ENCODE measurements at places on chromosomes 11 and 22.

- DNase-seq = no peak
Measured at GRCh38 chr22:35399114-35399677, 744 bp upstream of the MCM5 start.

DNA sequence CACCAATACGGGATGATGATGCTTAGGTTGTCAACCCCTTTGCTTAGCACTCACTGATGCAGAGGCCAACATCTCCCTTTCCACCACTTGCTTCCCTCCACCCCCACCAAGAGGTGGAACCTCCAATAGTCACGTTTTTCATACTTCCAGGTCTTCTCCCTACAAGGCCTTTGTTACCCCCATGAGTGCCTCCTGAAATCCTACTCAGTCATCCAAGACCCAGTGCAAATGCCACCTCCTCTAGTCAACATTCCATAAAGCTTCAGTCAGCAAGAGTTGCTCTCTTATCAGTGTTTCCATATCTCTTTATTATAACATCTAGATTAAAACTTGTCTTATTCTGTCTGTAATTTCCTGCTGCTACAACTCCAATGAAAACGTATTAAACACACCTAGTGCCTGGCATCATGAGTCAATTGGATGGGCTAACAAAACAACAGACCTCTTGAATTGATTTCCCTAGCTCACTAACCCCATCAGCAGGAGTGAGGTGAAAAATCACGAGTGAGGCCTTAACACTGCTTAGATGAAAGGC, 370.7 kb upstream of the CCDC90B start:
- no peak for DNase-seq

DNA sequence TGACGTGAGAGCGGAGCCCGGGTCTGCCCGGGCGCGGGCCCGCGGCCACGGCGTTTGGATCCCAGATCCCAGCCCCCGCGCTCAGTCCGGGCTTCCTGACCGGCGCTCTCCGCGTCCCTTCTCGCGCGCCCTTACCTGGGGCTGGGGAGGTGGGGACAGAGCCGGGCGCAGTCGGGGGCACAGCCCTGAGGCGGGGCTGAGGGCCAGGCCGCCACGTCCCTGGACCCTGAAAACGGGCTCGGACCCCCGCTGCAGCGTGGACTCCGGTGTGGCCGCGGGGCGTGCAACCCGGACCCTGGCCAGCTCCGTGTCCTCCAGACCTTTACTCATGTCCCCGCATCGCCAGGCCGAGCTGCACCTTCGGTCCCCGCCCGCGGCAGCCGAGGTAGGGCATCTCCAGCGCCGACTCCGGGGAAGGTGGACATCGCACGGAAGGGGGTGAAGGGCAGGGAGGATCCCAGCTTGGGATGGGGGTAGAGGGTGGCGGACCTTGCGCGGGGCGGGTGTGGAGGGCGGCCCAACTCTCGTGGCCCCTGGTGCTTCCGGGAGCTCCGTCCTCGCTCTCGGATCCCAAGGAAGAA, 9.9 kb upstream of the AIFM3 start:
- DNase-seq = no peak

DNA sequence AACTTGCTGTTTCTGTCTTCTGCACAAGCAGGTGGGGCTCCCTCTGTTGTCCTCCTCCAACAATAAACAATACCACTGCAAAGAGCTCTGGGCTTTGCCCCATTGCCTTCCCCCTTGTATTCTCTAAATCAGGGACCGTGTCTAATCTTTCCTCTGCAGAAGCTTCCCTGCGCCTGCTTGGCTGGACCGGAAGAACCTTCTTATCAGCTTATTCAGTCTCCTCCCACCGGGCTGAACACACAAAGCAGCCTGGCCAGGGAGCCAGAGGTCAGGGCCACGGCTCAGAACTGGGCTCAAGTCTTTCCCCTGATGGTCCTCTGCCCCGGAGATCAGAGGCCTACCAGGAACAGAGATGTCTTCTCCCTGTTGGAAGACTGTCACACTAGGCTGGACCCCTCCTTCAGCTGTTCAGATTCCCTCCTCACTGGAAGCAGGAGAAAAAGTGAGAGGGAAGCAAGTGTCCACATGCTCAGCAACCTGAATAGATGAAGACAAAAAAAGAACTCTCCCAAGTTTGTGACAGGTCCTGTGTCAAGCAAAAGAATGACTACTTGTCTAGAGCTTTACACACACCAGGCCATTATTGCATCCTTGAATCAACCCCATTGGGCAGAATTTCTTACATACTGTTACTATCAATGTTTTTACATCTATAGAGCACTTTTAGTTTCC, 63.7 kb downstream of the RAB30 start:
- no peak for DNase-seq

- DNase-seq = no peak
Measured at GRCh38 chr22:37054056-37054395, 2.5 kb downstream of the KCTD17 start.

- DNase-seq = no peak
Measured at GRCh38 chr11:66686801-66687750, 9.4 kb upstream of the RBM4B start.

DNA sequence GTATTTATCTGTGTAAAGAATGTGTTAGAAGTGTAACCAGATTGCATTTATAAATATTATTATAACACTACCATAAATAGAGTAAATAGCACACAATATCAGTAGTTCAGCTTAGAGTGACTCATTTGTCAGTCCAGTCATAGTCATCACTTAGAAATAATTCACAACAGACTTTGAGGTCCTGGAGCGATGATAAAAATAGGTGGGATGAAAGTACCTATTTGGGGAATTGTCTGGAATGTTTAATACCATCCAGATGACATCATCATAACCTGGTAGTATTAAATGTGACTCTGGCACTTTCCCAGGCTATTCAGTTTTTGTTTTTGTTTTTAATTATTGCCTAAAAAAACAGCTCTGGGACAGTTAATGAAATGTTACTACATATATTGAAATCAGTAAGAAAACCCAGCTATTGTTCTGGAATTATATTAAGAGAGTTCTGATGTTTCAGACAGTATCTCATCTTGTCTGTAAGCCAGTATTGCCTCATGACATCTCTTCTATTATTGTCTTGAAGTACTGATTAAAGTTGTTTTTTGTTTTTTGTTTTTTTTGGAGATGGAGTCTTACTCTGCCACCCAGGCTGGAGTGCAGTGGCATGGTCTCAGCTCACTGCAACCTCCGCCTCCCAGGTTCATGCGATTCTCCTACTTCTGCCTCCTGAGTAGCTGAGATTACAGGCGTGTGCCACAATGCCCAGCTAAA, 74.8 kb downstream of the SIK2 start:
- DNase-seq = no peak

DNA sequence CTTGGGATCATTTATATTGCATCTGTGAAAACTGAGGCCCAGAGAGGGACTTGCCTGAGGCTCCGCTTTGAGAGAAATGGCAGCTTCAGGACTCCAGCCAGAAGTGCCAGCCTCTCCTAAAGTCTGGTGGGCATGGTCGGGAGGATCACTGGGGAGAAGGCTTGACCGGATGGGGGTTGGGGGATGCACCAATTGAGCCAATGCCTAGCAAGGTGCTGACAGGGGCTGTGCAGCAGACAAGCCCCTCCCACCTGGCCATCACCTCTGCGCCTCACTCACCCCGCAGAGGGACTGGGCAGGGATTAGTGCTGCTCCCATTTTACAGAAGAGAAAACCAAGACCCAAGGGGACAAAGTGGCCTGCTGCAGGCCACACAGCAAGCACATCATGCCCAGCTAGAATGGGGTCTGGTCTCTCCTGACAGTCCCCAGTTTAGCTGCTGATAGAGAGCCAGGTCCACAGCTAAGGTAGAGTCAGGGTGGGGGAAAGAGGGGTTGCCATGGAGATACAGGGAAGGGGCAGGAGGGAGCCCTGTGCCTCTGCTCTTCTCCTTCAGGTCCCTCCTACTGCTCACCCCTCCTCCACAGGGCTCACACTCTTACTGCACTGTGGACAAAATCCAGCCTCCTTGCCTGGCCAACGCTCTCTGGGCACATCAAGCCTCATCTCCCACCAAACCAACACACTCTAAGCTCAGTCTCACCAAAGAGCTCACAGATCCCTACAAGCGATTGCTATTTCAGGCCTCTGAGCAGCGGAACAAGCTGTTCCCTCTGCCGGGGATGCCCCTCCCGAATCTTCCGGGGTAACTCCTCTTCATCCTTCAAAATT, 29.5 kb downstream of the TEF start:
- no peak for DNase-seq

DNA sequence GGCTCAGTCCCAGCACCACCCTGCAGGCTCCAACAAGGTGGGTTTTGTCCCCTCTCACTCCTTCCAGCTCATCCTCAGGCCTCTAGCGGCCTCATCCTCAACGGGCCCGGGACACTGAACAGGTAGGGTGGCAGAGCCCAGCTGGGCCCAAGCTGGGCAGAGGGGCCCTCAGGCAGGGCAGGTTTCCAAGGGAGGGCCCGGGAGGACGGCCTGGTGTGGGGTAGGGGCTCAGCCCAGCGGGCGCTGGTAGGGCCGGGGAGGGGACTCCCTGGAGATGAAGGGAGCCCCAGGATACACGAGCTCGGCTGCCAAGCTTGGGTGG, 2.5 kb upstream of the IFITM10 start:
- no peak for DNase-seq

DNA sequence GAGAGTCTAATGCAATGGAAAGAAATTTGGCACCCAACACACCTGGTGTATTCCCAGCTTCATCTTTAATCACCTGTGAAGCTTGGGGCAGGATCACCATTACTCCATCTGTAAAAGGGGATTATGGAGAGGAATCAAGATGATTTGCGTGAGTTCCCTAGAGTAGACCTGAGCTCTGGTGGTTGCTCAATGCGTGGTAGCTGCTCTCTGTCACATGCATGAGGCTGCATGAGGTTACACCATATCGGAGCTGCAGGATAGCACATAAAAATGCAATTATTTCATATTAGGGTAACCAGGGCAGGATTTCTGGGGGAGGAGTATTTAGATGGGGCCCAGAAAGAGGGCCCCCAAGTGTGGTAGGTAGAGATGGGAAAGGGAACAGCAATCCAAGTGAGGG, 35.3 kb upstream of the CLMP start:
- DNase-seq = no peak

DNA sequence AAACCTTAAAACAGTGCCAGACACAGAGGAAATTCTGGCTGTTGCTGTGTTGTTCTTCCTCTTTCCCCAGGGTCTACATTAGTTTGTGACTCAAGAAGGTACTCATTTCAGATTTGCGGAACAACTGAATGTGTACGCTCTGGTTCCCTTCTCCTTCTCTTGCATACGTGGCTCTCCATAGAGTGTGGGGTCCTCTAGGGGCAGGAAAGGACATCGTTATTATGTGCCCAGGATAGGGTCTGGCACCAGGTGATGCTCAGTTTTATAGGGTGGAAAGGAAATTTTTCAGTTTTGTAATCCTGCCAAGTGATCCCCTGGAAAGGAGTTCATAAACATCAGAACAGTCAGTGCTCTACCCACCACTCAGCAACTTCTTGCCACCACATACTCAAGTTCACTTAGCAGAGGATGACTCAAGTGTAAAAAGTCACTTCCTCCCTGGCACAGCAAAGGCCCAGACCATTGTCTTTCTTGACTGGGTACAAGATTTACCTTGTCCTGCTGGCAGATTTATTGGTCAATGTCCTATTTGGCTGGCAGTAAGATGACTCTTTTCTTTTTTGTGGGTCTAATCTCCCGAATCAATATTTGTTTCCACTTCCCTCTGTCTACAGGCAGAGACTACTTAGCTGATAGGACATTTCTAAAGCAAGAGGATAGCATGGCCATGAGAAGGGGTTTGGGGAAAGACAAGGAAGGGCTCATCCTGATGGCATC, 246.0 kb upstream of the TENM4 start:
- no peak for DNase-seq

DNA sequence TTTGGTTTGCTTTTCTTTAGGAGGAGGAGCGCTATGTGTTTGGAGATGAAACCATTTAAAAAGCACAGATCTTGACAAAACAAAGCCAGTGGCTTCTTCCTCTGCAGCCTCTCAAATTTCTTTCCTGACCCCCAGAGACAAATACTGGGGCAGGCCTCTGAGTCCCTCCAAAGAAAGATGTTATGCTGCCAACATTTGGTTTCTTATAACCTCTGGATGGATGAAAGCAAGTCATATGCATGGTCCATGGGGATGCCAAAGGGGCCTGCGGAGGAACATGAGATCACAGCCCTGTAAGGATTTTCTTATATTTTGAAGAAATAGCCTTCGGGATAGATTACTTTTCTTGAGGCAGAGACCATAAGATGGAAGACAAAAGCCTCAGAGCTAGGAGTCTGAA, 179.1 kb downstream of the TENM4 start:
- no peak for DNase-seq

- DNase-seq = no peak
Measured at GRCh38 chr11:11732116-11732515, 109.7 kb upstream of the USP47 start.

- no peak for DNase-seq
Measured at GRCh38 chr11:79046366-79046765, 394.5 kb downstream of the TENM4 start.

GRCh38 chr11:113698515-113698914, 7.6 kb downstream of the TMPRSS5 start:
- DNase-seq = no peak

DNA sequence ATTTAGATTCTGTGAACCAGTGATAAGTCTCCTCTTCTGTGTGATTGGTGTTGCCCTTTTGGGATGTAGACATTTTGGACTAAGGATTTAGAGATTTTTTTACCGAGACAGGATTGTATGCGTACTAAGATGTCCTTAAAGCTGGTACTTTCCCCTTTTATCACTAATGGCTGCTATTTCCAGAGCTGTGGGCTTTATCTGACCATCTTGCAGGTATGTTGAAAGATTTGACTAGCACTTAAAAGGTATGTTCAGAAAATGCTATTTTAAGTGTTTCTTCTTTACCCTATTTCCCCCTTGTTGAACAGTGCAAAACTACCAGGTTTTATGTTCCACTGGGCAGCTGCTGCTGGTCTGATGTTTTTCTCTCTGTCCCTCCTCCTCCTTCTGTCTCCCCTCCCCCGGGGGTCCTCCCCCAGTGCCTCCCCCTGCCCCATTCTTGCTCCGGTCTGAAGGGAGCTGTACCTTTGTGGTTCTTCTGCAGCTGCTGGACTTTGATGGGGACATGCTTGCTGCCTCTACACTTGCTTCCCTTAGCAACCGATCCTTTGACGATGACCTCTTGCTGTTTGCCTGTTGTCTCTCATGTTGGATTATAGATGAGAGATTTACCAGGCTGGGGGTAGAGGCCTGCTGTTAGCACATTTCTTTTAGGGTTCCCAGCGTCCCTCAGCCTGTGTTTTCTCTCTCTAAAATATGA, 59.6 kb downstream of the ZNRF3 start:
- DNase-seq = no peak

GRCh38 chr11:81497202-81497804, 1236.4 kb downstream of the FAM181B start:
- no peak for DNase-seq

DNA sequence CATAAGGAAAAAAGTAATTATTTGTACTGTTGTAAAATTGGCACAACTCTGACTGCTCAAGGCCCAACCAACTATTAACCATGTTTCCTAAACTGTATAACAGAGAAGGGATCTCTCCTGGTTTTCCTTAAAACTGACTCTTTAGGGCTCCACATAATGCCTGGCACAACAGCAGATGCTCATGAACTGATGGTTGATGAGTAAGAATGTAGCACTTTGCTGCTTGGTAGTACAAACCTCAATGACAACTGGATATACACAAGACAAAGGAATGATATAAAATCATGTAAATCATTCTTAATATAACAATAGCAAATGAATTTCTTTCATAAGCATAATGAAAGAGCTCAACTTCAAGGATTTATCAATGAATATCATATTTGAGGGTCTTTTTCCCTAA, 11.7 kb downstream of the MSANTD2 start:
- no peak for DNase-seq

Measured in NCI-H2107 (cell line).